CD4-positive, alpha-beta T cell treated with Interleukin-17A for 1 hour (primary cell): ENCODE measurements at places on chromosomes 3 and 15.

DNA sequence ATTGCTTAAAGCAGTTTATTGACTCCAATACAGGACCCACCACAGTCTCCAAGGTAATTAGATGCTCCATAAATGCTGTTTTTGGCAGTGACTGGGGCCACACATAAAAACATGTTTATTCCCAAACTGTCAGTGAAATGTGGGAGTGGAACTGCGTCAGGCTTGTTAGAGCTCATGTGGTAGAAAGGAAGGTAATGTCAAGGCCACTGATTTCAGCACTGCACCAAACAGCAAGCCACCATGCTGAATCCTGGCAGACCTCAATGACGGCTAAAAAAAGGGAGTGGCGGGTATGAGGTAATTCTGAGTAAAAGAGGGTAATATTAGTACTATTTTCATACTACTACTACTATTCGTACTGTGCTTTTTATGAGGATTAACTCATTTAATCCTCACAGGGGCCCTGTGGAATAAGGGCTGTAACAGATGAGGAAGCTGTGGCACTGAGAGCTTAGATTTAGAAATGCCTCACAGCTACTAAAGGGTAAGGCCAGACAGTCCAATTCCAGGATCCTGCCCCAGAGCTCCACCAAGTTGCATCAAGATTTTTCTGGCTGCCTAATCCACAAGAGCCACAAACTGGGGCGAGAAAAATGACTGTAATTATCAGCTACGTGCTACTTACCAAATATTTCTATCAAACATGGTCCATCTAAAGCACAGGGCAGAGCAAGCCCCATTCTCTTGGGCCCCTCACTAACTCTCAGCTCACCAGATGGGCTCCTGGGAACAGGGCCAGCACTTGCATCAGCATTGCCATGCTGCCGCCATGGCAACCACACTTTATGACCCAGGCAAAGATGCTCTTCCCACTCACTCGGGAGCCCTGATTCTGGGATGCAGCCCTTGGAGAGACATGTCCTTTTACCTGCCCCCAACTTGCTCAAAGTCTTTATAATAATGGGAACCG, 83.6 kb upstream of the SPATA12 start:
- no peak for DNase-seq

- DNase-seq = no peak
These were observed 108.4 kb downstream of the ADAMTSL3 start for GRCh38 chr15:83762367-83762766.

GRCh38 chr3:138846262-138846791, 11.6 kb upstream of the PIK3CB start:
- no peak for DNase-seq

DNA sequence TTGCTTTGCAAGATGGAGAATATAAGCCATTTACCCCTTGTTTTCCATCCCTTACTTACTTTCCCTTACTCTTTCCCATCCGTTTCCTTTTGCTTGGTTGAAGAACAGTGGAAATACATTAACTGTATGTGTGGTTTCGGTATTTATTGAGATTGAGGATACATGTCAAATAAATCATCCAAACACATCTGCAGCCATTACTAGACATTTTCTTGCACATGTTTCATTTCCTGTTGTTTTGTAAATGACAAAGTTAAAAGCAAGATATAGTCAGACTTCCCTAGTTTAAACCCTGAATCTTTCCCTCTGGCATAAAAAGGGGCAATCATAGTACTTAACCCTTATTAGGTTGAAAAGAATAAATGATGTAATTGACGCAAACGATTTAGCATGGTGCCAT, 82.1 kb upstream of the BCHE start:
- DNase-seq = no peak

GRCh38 chr3:117977504-117978228, 1057.0 kb downstream of the IGSF11 start:
- DNase-seq = no peak

GRCh38 chr3:171871392-171872274, 28.5 kb downstream of the TMEM212 start:
- DNase-seq = no peak

DNA sequence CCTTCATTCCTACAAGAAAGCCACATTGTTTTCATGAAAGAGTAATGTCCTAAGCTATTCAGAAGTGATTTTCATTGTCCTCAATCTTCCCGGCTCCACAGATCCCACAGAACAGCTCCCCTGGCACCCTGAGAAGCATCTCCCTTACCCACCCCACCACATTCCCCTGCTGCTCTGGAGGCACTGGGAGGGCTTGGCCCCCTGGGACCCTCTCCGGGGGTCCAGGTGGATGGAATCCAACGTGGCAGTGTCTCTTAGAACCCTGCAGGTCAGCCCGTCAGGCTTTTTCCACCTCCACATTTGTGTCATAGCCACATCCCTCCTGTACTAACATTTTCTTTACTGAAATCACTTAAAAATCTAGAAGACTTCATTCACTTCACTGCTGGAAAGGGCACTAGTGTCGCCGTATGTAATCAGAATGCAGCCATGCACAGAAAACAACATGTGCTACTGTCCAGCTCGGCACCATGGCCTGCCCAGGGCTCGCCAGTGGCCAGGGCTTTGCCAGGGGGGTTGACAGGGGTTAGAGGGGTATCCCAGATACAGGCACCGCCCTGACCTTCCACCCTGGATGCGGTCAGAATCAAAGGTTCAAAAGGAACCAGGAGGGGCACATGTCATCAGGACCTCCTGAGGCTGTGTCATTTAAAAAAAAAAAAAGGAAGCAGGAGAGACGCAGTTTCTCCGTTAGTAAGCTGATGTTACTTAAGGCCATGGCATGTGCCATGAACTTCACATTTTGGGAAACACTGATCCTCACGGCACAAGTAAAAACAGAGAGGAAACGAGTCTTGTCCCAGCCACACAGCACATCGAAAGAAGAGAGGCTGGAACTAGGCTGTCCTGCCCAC, 106.3 kb downstream of the LSM3 start:
- no peak for DNase-seq

DNA sequence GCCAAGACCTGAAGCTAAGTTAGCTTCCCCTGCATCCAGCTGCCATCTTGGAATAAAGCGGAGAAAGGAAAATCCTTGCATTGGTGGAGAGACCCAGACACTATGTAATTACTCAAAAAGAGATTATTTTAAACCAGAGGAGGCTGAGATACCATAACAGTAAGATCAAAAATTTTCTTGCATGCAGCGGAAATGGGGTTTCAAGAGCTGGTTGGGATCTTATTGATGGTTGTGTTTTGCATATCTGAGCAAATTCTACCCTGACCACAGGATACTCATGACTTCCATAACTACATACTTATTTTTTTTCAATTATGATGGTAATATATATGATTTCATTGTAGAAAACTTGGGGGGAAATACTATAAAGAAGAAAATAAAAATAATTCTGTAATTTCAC, 17.5 kb downstream of the TMEM158 start:
- no peak for DNase-seq

- DNase-seq = no peak
These were observed 332.2 kb upstream of the RBMS3 start for GRCh38 chr3:28948685-28949084.

GRCh38 chr3:121758727-121759450, 9.3 kb upstream of the GOLGB1 start:
- no peak for DNase-seq

DNA sequence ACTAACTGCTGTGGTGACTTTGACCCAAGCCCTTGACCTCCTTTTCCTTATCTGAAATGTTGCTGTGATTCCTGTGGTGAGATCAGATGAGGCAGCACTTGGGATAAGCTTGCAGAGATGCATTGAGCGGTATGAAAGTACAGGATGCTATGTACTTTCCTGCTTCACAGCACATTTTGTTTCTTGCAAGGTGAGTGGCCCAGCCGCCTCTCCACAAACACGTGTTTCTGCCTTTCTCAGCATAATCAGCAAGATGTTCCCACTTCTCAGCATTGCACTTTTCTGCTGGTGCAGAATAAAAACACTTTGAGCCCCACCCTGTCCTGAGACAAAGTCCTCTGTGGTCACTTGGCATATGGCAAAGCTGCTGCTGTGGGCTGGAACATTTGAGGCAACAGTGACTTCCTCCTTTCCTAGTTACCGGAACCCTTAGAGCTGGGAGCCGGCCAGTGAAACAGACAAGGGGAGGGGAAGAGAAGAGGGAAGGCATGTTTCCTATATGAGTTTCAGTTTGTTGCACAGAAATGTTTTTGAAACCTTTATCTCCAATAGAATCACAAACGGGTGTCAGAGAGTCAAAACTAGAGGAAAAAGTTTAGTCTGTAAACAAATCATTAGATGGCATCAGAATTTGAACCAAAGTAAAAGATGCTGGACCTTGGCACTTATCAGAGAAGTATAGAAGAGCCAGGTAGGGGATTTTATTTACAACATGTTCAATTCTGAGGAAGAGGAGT, 5.0 kb downstream of the NUDT16 start:
- peak; percentile 13 for DNase-seq

GRCh38 chr3:54600441-54601204, 327.2 kb downstream of the LRTM1 start:
- no peak for DNase-seq

- DNase-seq = no peak
These were observed 4.9 kb downstream of the CHDH start for GRCh38 chr3:53841296-53841695.

- DNase-seq = no peak
These were observed 53.7 kb downstream of the NR1I2 start for GRCh38 chr3:119835556-119835955.

DNA sequence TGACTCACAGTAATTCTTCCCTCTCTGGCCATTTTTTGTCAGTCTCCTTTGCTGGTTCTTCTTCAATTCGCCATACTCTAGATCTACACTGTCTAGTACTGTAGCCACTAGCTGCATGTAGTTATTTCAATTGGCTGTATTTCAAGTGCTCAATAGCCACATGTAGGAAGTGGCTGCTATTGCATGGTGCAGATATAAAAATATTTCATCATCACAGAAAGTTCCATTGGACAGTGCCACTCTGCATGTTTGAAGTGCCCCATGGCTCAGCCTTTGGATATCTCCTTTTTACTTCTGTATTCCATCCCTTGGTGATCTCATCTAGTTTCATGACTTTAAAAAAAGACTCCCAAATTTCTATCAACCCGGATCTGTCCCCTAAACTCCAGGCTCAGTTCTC, 22.1 kb downstream of the PPP2R3A start:
- DNase-seq = no peak

GRCh38 chr3:36943601-36944000, 1.3 kb downstream of the TRANK1 start:
- DNase-seq = no peak

DNA sequence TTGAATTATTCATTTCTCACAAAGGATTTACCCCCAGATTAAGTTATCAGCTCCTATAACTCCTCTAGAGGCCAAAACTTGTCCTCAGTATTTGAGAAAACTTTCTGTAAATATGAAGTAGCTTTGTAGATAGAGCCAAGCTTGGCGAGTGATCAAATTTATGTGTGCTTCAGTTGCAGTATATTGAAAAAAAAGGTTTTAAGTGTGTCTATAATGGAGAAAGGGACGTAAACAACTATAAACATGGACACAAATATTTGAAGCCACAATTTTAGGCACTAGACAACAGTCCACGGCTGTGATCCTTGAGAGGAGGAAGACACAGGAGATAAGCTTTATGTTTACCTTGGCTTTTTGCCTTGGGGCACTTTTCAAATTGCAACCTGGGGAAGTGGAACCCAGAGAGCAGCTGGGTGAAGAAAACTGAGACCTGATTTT, 118.7 kb downstream of the THRB start:
- no peak for DNase-seq

DNA sequence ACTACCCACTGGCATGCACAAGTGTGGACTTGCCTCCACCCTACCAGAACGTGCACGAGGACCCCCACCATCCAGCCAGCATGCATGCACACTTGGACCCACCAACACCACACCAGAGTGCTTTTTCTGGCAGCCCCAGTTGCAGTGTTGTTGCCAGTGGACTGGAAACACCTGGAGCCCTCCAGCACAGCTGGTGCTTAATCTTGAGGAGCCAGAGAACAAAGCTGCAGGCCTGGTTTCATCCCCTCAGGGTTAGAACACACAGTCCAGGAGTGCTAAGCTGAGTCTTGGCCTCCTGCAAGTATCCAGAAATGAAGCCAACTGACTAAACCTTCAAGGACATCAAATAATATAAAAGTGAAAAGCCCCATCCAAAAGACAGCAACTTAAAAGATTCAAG, 888.0 kb downstream of the NTRK3 start:
- DNase-seq = no peak

- DNase-seq = no peak
These were observed 2.6 kb upstream of the NEO1 start for GRCh38 chr15:73049564-73050215.

DNA sequence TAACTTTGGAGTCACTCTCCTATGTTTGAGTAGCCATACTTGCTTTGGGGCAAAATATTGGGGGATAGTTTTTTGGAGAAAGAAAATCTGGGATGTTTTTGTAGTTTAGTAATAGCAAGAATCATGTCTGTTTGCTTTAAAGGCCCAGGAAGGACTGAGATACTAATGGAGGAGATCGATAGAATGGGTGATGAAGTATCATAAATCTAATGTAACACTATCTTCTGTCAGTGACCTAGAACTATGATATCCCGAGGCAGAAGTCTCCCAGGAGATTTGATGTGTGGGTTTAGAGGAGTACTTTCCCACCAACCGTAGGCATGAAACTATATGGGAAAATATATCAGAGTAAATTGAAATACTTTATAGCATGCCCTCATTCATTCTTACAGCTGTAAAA, 21.0 kb upstream of the NFKBIZ start:
- DNase-seq = peak; percentile 25

DNA sequence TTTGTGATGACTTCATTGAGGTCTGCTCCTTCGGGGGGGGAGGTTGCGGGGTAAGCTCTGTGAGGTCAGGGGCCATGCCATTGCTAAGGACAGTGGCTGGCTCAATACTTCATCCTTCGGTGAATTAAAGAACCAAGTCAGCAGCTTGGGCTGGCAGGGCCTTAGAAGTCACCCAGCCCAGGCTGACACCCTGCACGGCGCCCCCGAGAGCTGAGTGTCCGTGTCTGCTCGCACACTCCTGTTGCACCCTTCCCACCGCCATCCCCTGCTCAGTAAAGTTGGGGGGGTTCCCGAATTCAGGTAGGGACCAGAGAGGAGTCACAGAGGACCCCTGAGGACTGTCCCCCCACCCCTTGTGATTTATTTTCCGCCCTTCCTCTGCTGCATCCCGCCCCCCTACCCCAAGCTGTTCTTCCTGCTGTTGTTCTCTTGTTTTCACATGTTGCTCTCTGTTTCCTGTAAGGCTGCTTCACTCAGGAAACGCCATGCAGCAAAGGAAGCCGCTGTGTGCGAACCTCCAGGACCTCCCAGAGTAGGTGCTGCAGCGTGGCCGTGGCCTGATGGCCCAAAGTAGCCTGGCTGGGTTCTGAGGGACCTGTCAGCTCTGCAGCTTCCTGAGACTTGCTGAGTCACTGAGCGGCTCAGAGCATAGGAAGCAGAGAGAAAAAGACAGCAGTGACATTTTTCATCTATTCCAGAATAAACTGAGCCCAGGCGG, 14.4 kb downstream of the EFCC1 start:
- DNase-seq = peak; percentile 58

- no peak for DNase-seq
These were observed 90.2 kb upstream of the PRR20G start for GRCh38 chr3:127377801-127378655.
